ENCODE measurements at places on chromosomes 5 and 9.

GRCh38 chr9:99497641-99498040, 275.6 kb downstream of the SEC61B start:
- DNase-seq, result no peak

GRCh38 chr9:89891591-89892304, 286.9 kb downstream of the GADD45G start:
- DNase-seq, result no peak

DNA sequence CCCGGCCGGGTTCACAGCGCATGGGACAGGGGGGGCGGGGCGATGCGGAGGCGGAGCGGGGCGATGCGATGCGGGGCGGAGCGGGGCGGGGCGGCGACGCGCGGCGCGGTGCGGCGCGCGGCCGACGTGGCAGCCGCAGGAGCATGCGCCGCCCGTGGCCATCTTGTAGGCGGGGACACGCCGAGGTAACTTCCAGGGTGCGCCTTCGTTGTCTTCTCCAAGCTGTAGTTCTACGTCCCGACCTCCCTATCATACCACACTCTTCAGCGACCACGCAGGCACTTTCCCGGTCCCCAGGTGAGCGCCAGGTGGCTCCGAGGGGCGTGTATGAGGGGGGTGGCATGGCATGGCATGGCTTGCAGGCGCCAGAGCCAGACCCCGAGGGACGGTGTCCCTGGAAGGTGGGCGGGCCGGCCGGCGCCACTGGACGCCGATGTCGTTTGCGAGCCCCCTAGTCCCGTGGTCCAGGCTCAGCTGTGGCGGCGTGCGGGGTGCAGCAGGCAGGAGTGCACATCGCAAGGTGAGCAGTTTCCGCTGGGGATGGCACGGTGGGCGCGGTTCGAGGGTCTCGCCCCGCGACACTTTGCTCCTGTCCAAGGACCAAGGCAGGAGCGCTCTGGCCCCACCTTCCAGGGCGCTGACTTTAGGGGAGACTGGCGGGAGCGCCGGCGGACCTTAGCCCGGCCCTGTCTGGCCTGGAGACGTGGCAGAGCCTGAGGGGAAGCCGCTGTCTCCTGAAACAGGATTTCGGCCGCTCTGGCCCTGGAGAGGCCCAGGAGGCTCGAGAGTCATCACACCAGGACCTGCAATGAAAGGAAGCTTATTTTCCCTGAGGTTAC, at the start of gene PRRC1:
TSS of gene PRRC1 (plus strand) at position 161 of the 839 bp plus-strand sequence. CDS start 5,840 bp downstream, outside the sequence.
- peak; percentile 90 for DNase-seq

GRCh38 chr9:70493029-70493428, 78.6 kb upstream of the KLF9 start:
- no peak for DNase-seq

- DNase-seq, result peak; percentile 36
These were observed 143.3 kb upstream of the SMARCA2 start for GRCh38 chr9:1871626-1872419.

DNA sequence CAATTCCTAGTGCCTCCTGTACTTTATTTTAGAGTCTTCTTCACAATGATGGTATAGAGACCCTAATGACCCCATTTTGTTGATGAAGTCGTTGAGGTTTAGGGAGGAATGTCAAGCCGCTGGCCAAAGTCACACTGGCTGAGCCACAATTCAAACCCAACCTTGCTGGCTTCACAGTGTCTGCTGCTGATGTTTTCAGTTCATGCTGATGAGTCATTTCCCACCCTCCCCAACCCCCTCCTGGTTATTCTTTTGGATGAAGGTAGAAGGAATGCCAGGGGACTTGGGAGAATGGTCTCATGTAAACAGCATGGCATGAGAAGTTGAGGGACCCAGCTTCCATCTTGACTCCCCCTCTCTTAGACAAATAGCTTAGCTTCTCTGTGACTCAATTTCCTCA, 68.6 kb downstream of the TMEM252 start:
- DNase-seq, result no peak

DNA sequence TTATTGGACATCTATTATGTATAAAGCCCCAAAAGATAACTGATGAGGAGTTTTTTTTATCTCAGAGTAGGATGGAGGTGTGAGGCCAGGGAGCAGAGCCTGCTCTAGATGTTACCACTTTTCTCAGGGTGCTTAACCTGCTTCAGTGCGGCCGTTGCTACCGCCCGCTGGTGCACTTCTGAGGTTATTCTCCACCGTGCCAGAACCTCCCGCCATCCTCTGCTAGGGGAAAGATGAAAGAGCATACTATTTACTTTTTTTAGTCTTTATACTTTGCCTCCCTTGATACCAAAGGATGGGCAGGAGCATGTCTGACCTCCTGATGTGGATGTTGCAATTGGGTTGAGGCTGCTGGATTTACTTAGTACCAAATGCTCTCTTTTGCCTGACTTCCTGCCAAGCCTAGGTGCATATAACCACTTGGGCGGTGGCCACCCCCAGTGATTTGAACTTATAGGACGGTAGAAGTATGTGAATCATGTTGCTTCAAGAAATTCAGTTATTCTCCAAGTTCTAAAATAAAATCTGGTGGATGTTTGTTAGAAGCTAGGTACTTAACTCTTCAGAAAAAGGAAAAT, 71.1 kb upstream of the HSPB3 start:
- DNase-seq, result no peak

GRCh38 chr9:89746385-89747116, 141.7 kb downstream of the GADD45G start:
- DNase-seq, result no peak

DNA sequence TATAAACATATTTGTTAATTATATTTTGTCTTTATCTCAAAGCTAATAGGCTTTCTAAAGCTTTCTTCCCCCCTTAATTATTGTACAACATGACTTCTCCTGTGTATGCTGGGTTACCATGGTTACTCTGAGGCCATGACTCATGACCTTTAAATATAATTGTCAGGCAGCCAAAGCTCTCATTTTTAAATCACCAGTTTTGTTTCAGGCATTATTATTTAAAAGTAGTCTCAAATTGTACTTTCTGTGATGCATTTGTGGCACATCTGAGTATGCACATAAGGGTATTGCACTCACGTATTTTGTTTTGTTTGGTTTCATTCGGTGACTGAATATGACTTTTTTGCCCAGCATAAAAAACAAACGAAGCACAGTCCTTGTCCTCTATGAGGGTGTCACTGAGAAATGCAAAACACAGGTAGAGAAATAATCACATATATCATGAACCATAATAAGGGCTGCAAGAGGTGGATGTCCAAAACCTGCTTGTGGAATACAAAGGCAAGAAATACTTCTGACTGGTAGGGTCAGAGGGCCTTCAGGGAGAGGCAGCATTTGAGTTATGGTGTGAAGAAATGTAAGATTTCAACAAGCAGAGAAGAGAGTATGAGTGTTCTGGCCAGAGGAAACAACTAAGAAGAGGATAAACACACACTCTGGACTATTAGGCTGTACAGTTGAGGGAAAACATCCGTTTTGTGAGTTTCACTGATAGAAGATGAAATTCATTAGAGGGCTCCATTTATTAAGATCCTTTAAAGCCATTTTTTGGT, 2.1 kb downstream of the CCDC192 start:
- no peak for DNase-seq

GRCh38 chr9:89647366-89648128, 42.7 kb downstream of the GADD45G start:
- DNase-seq, result no peak

DNA sequence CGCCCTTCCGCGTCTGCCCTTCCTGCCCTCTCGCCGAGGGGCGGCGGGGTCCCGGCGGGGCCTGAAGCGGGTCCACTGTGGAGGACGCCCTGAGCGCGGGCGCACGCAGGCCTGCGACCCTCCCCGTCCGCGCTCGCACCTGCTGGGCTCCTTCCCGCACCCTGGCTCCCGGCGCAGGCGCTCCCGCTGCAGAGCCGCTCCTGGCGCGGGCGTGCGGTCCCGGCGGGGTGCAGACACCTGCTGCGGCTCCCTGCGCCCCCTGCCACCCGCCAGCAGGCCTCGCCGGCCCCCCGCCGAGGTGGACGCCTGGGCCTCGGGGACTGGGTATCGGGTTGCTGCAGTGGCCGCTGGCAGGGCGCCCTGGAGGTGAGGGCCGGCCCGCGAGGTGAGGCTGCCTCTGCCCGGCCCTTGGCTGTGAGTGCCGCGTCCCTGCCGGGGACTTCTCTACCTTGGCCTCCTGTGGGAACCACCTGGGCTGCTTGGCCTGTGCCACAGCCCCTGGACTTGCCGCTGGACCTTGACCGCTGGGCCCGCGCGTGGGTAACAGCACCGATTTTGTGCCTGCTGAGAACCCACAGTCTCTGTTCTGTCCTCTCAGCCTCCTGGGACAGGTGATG, 627 bp downstream of the ARRDC1 start:
- peak; percentile 80 for DNase-seq

DNA sequence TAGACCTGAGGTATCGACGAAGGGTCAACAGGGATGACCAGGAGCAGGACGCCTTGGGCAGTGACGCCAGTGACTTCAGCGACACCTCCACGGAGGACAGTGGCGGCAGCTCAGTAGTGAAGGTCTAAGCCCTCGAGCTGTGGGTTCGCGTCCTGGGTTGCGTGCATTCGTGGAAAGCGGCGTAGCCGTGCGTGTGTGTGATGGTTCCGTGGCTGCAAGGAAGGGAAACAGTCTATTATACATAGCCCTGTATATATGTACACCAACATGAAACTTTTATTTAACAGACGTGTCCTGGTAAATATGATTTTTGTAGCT, 8.4 kb downstream of the PPP1R26 start:
- no peak for DNase-seq

DNA sequence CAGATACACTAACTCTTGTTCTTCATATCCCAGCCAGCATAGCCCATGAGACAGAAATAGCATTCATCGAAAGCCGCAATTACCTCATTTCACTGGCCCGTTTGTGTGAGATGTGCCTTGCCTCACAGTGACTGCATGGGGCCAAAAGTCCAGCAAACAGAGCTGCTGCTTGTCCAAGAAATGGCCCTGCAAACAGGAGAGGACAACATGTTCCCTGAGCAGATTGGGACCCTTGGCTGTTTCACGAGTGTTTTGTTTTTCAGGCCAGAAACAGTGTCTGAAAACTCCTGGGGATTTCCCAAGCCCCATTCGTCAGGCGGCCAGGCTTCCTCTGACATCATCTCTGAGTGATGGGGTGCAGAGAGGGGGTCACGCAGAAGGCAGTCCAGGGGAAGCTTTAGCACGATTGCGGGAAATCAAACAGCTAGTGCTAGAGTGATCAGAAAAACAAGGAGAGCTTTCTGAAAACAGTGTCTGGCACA, 503.6 kb upstream of the PAPPA start:
- DNase-seq, result no peak

GRCh38 chr9:37908698-37909186, 4.8 kb upstream of the SLC25A51 start:
- no peak for DNase-seq

- DNase-seq, result no peak
These were observed 487.9 kb upstream of the DMAC1 start for GRCh38 chr9:8287501-8287900.

GRCh38 chr9:129283705-129284606, 105.9 kb upstream of the IER5L start:
- DNase-seq, result peak; percentile 13

DNA sequence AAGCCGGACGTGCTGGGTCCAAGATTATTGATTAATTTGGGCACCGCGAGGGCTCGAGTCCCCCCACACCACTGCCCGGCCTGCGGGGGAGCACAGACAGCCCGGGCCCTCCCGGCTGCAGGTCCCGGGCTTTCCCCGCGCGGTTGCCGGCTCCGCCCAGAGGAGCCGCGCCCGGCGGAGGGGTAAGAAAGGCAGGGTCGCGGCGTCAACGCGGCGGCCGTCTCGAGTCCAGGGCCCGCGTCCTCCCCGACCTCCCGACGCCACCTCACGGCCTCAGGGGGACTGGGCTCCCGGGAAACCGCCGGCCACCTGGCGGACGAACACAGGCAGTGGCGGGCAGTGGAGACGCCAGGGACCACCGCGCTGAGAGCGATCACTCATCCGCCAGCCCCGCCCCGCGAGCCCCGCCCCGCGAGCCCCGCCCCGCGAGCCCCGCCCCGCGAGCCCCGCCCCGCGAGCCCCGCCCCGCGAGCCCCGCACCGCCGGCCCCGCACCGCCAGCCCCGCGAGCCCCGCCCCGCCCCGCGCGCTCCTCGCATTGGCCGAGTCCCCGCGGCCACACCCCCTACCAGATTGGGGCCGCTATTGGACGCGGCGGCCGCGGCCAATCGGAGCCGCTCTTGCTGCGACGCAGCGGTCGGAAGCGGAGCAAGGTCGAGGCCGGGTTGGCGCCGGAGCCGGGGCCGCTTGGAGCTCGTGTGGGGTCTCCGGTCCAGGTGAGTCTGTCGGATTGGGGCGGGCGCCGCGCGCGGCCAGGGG, at the start of gene MRPL41:
TSS of gene MRPL41 (plus strand) at position 616 of the 758 bp plus-strand sequence. CDS start 203 bp downstream, outside the sequence.
- DNase-seq, result peak; percentile 100

DNA sequence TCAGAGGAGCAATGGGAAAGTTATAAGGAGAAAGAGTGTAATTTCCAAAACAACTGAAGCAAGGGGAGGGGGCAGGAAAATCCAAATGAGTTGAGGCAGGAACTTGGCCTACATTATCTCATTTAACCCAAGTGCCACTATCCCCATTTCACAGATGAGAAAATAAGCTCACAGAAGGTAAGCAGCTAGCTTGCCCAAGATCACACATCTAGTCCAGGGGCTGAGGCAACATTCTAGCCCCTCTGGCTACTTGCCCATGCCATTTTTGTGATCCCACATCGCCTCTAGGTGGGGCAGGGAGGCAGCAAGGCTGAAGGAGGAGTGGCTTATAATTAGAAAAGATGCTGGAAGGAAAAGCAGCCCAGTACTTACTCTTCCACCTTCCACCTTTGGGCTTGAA, 2.6 kb upstream of the PSIP1 start:
- DNase-seq, result peak; percentile 40

DNA sequence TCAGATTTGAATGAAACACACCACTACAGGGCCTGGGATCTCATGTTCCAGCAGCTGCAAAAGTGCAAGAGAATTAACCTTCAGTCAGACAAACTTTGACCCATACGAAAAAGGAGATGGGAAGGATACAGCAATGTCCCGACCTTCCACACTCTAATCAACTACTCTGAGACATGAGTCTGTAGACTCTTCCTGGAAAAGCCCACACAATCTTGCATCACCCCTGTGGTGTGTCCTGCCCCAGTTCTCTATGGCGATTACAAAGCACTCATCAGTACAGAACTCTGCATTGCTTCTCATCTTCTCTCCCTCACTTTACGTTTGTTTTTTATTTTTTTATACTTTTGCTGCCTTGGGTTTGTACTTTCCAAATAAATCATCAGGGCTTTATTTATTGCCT, 241.0 kb upstream of the KIF2A start:
- DNase-seq, result no peak

GRCh38 chr5:148853868-148854267, 27.5 kb downstream of the ADRB2 start:
- DNase-seq, result no peak

DNA sequence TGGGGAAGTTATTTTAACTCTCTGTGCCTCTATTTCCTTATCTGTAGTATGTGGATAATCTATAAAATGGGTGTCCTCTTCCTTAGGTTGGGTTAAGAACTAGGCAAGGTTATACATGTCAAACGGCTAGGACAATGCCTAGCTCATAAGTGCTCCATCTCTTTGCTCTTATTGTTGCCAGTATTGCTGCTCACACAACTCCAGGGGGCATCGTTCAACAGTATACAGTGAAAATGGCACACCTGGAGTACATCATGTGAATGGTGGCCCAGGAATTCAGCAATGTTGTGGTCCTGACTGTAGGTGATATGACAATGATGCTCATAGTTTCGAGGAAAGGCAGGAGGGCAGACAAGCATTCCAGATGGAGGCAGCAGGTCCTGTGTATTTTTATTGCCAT, 30.1 kb downstream of the SLIT3 start:
- DNase-seq, result no peak

GRCh38 chr9:6506571-6506970, 93.6 kb downstream of the UHRF2 start:
- DNase-seq, result no peak
